Fibroblast of skin of right quadriceps (primary cell): ENCODE measurements at places on chromosomes 4 and X.
A peak's percentile ranks its signal among the peaks of the same experiment; 100 is the strongest.

GRCh38 chr4:40484346-40485090, 145.1 kb downstream of the RBM47 start:
- DNase-seq, result peak; percentile 3

DNA sequence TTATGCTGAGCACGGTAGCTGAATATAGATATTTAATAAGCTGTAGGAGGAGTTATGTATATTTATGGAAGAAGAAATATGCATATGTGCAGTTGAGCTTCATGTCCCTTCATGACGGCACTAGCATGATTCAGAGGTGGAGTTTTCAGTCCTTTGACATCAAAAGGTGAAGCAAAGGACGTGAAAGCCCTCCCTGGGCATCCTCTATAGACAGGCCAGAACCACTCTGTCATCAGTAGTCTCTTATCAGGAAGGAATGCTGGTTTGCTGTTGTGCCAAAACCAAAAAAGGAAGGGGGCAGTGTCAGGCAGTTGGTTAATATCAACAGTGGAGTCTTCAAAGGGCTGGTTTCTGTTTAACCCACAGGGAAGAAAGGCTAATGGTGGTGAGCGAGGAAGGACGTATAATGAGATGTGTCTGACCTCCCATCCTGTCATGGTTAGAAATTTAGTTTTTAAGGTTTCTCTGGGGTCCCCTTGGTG, 23.5 kb upstream of the IL2 start:
- peak; percentile 20 for DNase-seq

- peak; percentile 9 for DNase-seq
These were observed 163.2 kb upstream of the ETNPPL start for GRCh38 chr4:108926061-108926460.

GRCh38 chr4:121156822-121157769, 7.0 kb downstream of the TNIP3 start:
- DNase-seq, result no peak

DNA sequence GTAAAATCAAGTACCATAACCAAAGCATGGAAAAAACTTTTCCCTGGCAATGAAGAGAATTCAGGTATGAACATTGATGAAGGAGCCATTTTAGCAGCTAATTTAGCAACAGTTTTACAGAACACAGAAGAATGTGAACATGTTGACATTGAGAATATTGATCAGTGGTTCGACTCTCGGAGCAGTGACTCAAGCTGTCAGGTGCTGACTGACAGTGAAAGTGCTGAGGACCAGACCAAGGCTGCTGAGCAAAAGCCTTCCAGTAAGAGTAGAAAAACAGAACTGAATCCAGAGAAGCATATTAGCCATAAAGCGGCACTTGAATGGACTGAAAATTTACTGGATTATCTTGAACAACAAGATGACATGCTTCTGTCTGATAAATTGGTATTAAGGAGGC, 2.8 kb downstream of the TIGD2 start:
- no peak for DNase-seq

DNA sequence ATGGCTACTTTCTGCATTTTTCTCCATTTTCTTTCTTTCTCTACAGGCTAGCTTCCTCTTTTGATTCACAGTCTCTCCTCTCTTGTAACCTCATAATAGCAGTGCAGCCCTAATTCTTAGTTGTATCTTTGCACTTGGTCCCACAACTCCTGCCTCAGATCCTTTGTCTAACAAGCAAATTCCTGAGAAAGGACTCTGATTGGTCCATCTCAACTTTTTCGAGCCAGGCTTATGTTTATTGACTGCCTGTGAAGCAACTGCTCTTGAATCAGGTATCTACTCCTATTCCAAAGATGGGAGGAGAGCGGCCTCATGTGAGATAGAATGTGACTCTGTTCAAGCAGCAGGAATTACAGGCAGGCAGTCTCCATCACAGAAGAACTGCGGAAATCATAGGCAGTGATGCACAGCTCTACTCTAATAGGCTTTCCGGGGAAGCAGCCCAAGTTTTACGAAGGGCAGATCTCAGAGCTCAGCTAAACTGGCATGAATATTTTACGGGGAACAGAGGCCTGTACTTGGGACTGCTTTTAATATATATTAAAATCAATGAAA, 123.5 kb downstream of the GABRB1 start:
- no peak for DNase-seq

DNA sequence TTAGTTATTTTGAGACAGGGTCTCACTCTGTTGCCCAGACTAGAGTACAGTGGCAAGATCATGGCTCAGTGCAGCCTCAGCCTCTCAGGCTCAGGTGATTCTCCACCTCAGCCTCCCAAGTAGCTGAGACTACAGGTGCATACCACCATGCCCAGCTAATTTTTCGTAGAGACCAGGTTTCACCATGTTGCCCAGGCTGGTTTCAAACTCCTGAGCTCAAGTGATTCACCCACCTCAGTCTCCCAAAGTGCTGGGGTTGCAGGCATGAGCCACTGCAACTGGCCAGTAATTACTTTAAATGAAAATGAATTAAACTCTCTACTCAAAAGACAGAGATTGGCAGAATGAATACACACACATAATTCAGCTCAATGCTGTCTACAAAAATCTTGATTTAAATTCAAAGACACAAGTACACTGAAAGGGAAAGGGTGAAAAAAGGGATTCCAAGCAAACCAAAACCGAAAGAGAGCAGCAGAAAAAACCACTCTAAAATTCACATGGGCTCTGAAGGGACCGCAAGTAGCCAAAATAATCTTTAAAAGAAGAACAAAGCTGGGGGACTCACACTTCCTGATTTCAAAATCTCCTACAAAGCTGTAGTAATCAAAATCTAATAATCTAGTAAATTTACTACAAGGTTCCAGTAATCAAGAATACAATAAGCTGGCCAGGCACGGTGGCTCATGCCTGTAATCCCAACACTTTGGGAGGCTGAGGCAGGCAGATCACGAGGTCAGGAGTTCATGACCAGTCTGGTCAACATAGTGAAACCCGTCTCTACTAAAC, 11.8 kb upstream of the SPON2 start:
- no peak for DNase-seq

- DNase-seq, result no peak
These were observed 109.1 kb downstream of the CRLF2 start for GRCh38 chrX:1103360-1103759.

GRCh38 chr4:43782391-43782790, 666.2 kb downstream of the KCTD8 start:
- DNase-seq, result no peak

GRCh38 chrX:2931155-2931554, 2.0 kb upstream of the ARSD start:
- DNase-seq, result no peak

- DNase-seq, result no peak
These were observed 531.5 kb downstream of the ANKRD50 start for GRCh38 chr4:124181039-124181438.

DNA sequence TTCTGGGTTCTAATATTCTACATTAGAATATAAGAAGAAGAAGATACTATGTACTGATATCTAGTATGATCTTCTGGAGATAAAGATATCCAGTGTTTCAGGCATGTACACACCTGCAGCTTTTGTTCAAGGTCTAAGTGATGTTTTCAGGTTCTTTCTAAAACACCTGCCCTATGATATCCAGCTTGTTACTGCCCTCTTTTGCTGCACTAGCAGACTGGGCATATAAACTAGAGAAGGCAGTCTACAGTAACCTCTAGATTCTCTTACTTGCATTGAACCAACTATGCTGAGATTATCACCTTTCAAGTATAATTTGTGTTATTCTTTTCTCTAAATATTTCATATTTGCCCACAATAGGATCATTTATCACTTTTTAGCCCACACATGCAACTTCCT, 1.9 kb upstream of the FRYL start:
- no peak for DNase-seq

- peak; percentile 33 for DNase-seq
These were observed 7.4 kb downstream of the DMP1 start for GRCh38 chr4:87657525-87657924.

GRCh38 chrX:39972340-39972739, 125.4 kb downstream of the BCOR start:
- peak; percentile 55 for DNase-seq

- no peak for DNase-seq
These were observed 196.9 kb upstream of the BANK1 start for GRCh38 chr4:101593666-101594065.

DNA sequence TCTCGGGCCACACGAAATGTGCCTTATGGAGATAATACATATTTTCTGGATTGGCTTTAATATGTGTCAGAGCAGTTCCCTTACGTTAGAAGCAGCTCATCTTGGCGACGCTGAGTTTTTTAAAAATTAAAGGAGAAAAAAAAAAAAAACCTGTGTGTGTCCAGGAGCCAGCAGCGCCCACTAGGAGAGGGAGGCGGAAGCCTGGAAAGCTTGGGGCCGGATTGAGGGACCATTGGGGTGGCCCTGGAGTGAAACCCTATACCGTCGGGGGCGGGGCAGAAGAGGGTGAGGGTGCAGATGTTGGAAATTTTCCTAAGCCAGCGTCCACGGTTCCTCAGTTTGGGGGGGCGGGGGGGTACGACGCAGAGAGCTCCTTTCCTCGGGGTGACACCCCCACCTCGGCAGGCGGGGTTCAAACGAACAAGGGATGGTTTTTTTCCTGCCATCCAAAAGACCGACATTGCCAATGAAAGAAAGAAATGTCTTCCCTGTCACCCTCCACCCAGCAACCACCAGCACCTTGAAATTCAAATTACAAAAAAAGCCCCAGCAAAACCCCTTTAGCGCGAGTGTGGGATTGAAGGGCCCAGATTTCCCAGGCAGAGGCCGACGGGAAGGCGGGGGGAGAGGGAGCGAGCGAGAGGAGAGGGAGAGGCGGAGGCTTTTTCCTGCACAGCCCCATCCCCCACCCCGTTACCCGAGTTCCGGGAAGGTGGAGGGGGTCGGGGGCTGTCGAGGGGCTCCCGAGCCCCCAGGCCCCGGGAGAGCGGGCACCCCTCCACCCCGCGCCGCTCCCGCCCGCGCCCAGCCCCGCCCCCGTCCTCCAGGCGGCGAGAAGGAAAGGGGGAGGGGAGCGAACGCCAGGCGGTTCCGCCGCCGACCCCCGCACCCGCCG, 859 bp downstream of the SMARCA1 start:
- peak; percentile 65 for DNase-seq

DNA sequence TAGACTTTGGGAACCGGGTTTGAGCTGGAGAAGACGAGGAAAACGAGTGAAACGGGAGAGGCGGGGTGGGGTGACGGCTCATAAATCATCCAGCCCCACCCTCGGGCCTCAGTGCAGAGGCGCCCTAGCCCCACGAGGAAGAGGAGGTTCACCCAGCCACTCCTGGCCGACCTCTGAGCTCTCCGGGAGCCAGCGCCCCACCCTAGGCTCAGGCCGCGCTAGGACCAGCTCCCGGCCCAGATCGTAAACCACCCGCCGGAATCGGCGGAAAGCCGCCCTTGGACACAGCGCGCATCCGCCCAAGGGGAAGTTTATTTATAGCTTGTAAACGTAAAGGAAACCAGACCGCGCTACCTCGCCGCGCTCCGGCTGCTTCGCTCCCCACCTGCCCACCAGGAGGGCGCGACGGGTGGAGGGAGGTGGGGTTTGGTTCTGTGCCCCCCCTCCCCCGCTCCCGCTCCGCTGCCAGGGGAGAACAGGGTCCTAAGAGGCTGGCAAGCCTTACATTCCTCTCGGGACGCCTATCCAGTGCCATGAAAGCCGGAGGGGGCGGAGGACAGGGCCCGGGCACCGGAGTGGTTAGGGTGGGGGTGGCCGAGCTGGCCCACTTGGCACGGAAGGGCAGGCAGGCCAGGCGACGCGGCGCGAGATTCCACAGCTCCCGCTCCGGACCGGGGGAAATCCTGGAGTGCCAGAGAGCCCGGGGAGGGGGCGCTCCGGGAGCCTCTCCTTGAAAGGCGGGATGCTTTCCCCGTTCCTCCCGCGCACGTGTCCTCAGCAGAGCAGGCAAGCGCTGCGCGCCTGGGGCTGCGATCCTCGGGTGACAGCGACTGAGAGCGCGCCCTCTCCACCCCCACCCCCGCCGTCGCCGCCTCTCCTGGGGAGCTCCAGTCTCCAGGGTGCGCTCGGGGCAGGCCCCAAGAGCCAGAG, 84.2 kb downstream of the BCOR start:
- DNase-seq, result peak; percentile 57

- no peak for DNase-seq
These were observed 841 bp downstream of the MTNR1A start for GRCh38 chr4:186554539-186554913.

DNA sequence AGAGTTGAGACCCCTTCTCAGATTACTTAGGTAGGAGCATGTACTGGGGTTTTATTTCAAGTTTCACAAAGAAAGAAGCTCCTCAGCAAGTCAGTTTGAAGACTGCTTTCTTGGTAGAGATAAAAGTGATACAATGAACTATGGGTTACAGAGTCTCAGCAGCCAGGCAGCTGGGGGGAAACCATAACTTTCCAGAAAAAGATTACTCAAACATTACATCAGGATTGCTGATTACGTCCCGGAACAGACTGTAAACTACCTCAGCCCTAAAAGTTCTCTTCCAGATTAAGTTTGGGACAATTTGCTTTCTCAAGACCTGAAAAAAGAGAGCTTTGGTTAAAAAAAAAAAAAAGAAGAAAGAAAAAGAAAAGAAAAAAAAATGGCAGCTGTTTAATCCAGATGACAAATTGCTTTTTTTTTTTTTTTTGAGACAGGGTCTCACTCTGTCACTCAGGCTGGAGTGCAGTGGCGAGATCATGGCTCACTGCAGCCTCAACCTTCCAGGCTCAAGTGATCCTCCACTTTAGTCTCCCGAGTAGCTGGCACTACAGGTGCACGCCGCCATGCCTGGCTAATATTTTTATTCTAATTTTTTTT, 16.6 kb downstream of the SAT1 start:
- no peak for DNase-seq

- no peak for DNase-seq
These were observed 374.3 kb upstream of the GALNT7 start for GRCh38 chr4:172794307-172794703.

DNA sequence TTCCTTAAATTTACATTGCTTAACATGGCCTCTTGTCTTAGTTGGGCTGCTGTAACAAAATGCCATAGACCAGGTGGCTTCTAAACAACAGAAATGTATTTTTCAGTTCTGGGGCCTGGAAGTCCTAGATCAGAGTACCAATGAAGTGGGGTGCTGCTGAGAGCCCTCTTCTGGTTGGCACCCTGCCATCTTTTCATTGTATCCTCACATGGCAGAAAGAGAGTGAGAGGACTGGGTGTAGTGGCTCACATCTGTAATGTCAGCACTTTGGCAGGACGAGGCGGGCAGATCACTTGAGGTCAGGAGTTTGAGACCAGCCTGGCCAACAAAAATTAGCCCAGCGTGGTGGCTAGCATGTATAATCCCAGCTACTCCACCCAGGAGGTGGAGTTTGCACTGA, 12.0 kb upstream of the KLB start:
- DNase-seq, result no peak

DNA sequence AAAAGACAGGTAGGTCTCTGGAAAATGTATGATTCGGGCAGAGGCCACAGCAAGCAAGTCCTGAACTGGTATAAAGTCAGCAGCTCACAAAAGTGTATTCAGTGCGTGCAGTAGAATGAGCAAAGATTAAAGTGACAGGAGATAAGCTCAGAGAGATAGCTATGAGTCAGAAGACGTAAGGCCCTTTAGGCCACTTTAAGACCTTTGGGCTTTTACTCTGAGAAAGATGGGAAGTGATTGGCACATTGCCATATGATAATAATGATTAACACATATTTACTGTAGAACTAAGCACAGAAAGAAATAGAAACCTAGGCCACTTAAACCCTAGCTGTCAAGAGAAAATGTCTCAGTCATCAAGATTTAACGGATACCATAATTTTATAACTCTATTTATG, 51.7 kb downstream of the TBCK start:
- DNase-seq, result no peak
